ENCODE measurements at places on chromosomes 2 and 18.
A peak's percentile ranks its signal among the peaks of the same experiment; 100 is the strongest.

- DNase-seq: no peak
Measured at GRCh38 chr2:74077636-74078035, 70.1 kb downstream of the BOLA3 start.

DNA sequence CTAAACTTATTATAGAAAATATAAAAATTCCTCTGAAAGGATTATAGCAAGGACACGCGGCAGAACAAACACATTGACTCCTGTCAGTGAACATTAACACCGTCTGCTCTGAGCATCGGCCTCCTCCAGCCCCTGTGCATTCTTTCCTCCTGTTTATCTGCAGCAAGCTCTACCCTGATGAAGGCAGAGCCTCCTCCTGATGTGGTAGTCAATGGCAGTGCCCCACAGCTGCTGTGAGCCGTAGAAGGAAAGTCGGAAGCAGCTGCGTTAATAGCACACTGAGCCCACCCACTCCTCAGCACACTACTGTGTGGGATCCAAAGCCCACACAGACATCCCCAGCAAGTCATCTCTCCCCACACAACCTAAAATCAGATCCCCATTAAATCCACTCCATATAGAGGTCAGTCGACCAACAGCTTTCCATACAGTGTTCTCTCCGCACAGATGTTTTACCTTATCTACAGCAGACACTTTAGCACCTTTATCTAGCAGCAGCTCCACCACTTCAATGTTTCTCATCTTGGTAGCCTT is 41.0 kb downstream of the KIDINS220 start:
- DNase-seq: no peak

DNA sequence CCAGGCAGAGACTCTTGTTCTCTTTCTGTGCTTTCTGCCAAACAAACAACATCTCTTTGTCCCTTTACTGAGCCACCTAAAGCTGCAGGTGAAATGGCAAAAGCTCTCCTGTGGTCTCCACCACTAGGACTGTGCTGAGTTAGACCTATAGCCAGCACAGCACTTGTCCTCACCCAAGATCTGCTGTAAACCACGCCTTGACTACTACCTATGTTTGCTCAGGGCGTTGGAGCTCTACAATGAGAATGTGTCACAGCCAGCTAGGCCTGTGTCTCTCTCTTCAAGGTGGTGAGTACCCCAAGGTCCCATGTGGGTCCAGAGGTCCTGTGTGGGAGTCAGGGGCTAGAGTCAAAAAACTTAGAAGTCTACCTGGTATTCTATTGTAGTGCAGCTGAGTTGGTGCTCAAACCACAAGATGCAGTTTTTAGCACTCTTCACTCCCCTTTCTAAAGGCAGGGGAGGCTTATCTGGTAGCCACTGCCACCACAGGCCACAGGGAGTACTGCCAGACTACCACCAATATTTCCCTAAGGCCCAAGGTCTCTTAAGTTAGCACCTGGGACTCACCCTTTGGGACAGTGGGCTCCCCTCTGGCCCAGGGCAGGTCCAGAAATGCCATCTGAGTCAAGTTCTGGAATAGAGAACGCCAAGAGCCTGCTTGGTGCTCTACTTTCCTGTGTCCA is 96.8 kb upstream of the RPRM start:
- no peak for DNase-seq

DNA sequence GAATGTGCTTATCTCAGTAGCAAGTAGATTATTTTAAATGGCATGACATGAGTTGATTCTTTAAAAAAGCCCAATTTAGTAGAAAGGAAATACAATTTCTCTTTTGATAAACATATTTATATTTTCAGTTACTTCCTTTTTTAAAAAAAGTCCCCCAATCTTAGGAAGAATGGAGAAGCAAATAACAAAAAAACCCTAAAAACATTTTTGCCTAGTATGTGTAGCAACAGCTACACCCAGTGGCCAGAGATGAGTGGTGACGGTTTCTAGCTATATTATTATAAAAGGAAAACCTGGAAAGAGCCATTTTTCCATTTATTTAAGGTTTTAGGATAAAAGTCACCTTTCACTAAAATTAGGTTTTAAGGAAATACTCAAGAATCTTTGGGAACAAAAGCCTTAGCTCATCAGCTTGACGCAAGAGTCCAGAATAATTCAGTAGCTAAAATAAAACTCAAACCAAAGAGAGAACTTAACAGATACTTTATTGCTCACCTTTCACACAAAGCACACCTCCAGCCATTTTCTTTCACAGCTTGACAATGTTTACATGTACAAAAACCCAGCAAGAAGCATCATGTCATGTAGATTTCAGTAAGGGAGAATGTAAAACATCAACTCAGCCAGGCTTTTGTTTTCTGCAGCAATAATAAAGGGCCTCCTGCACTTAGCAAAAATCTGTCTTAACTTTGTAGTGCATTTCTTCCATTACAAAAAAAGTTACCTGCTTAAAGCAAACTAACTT is 15.7 kb downstream of the FAM98A start:
- peak; percentile 65 for DNase-seq

DNA sequence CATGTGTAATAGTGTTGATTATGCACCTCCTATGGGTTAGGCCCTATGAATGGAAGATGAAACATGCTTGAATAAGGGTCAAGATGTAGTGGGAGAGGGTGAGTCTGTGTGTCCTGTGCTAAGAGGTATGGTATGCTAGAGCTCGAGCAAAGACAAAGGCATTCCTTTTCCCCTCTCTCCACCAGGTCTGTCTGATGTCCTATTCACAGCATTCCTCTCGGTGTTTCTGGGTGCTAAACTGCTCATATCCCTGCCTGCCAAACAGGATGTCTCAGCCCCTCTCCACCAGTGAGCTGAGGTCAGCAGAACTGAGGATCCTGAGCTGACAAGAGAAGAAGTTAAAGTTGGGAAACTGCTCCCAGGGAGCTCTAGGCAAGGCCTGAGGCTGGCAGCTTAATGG is 344.9 kb downstream of the TSN start:
- peak; percentile 45 for DNase-seq

GRCh38 chr2:192026825-192027120 is 168.0 kb downstream of the TMEFF2 start:
- DNase-seq: no peak
